ENCODE measurements at places on chromosomes 7 and 10. TPM values are rescaled to one million over a fixed set of nuclear protein-coding genes. Genes with fewer than 3 reads are reported as not detected.
A peak's percentile ranks its signal among the peaks of the same experiment; 100 is the strongest.

DNA sequence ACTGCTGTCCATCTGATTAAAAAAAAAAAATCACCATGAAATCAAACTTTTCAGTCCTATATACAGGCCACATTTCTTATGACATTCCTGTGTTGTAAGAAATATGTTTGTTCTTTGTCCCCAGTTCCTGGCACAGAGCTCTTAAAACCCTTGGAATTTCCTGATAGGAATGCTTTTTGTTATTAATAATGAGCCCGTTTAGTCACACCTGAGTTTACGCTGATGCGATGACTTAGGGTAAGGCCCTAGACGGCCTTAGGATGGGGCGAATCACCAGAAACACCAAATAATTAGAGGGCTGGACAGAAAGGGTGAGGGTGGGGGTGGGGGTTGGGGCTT, 17.5 kb downstream of the TSPAN15 start:
- H3K27me3 ChIP-seq, result no peaks in the 10 kb centered on the region
- H3K27ac ChIP-seq, result no peak overlapping the region
- DNase-seq, result no peak
- H3K36me3 ChIP-seq, result no peaks in the 10 kb centered on the region

- no peak overlapping the region for H3K27ac ChIP-seq
- no peaks in the 10 kb centered on the region for H3K27me3 ChIP-seq
- DNase-seq, result no peak
- H3K4me3 ChIP-seq, result no peak overlapping the region
These were observed 653.8 kb downstream of the LRMDA start for GRCh38 chr10:76085002-76085816.

The ZPBP gene
- total RNA-seq, result not detected

- no peaks in the 10 kb centered on the region for H3K27me3 ChIP-seq
- no peak overlapping the region for H3K4me3 ChIP-seq
- no peaks in the 10 kb centered on the region for H3K4me1 ChIP-seq
- no peak for DNase-seq
These were observed 126.1 kb downstream of the ADARB2 start for GRCh38 chr10:1610986-1611770.

DNA sequence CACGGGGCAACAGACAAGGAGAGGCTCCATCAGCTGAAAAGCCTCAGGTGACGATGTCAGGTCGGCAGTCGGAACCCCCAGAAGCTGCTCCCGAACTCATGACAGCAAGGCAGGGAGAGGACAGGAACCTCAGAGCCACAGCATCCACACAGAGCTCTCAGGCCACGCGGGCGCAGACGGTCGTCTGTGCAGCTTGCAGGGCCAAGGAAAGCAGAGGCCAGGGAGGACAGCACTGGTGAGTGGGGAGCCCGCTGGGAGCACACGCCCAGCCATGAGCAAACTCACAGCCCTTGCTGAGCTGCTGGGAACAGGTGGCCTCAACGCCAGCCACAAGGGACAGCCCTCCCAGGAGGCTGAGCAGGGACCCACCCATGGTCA, 138.9 kb downstream of the MAD1L1 start:
- H3K27me3 ChIP-seq, result no peaks in the 10 kb centered on the region
- no peaks in the 10 kb centered on the region for H3K4me1 ChIP-seq
- H3K4me3 ChIP-seq, result no peak overlapping the region

DNA sequence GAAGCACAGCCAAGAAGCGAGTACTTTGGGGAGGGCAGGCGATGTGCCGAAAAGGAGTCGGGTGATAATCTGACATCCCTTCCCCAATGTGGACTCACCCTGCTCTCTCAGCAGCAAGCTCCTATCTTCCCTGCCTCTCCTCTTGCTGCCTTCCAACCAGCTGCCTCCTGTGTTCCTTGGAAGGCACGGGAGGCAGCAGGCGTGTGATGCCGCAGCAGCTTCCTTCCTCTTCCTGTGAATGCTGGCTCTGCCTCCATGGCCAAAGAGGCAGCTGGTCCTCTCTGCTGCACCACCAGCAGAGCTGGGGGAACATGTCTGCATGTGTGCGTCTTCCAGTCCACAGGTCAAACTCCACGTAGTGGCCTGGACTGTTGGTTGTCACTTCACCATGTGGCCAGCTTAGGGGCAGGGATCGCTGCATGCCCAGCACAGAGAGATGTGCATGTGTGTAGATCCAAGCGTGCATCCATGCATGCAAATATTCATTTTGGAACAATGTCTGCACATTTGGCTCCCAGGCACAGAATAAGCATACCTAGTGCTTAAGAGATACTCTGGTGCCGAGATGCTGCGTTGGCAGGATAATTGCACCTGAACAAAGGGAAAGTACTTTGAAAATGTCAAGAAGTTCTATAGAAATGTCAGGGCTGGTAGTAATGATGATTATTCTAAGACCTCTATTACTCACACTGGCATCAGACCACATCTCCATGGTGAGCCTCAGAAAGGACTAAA, 499.8 kb downstream of the PLXNA4 start:
- H3K27ac ChIP-seq, result no peak overlapping the region
- no peaks in the 10 kb centered on the region for H3K36me3 ChIP-seq
- peak; percentile 12 for DNase-seq
- no peaks in the 10 kb centered on the region for H3K27me3 ChIP-seq
- H3K4me3 ChIP-seq, result no peak overlapping the region

The ELAPOR2 gene
- 1.1 TPM for total RNA-seq

The TDRD1 gene
- total RNA-seq, result 0.53 TPM

DNA sequence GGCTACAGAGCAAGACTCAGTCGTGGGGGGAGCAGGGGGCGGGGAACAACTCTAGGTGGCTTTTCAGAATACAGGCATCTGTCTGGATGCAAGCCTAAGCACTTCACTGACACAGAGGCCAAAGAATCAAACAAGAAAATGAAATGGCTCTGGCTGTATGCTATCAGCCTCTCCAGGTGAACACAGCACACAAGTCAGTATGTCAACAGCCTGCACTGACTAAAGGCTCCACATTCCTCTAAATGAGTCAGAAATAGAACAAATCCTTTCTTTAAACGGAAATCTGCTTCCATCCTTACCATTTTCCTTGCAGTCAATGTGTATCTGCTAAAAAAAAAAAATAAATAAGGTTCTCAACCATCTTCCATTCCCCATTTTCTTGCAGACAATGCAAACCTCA, 88.3 kb downstream of the ARMH3 start:
- DNase-seq, result no peak
- no peak overlapping the region for H3K4me3 ChIP-seq
- H3K4me1 ChIP-seq, result no peaks in the 10 kb centered on the region
- peaks cover 26% of the 10 kb centered on the region for H3K36me3 ChIP-seq
- H3K27ac ChIP-seq, result no peak overlapping the region

DNA sequence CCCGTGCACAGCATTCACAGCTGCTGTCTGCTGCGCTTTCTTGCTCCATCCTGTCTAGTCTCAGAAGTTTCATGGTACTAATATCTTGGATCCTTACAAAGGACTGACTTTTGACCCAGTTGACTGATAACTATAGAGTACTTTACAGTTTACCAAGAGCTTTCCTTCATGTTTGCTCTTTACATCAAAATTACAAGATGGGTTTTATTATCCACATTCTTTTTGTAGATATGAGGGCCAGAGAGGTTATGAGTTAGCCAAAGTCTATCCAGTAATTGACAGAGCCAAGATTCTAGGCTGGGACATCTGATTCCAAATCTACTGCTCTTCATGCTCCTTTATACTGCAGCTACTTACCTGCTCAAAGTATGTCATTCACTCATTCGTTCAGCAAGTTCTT, 218.2 kb downstream of the AUTS2 start:
- no peaks in the 10 kb centered on the region for H3K36me3 ChIP-seq
- DNase-seq, result no peak
- H3K27ac ChIP-seq, result no peak overlapping the region

The SORBS1 gene
- 416 TPM for total RNA-seq

GRCh38 chr7:64639267-64640001, 26.5 kb upstream of the ZNF107 start:
- H3K36me3 ChIP-seq, result no peaks in the 10 kb centered on the region
- H3K27me3 ChIP-seq, result no peaks in the 10 kb centered on the region
- no peak for DNase-seq
- no peak overlapping the region for H3K4me3 ChIP-seq
- no peak overlapping the region for H3K27ac ChIP-seq

The PKD2L1 gene
- total RNA-seq, result not detected

- H3K36me3 ChIP-seq, result no peaks in the 10 kb centered on the region
- peaks cover 3% of the 10 kb centered on the region for H3K4me1 ChIP-seq
- no peak overlapping the region for H3K4me3 ChIP-seq
- no peaks in the 10 kb centered on the region for H3K27me3 ChIP-seq
- DNase-seq, result no peak
These were observed 207.6 kb downstream of the PHTF2 start for GRCh38 chr7:78006063-78006755.

The ATOH7 gene
- total RNA-seq, result not detected

The TCERG1L gene
- not detected for total RNA-seq

The PNLIPRP1 gene
- total RNA-seq, result not detected

The SORCS1 gene
- not detected for total RNA-seq

- H3K4me1 ChIP-seq, result no peaks in the 10 kb centered on the region
- no peak for DNase-seq
- no peak overlapping the region for H3K4me3 ChIP-seq
- H3K27ac ChIP-seq, result no peak overlapping the region
- no peaks in the 10 kb centered on the region for H3K27me3 ChIP-seq
- peaks cover 70% of the 10 kb centered on the region for H3K36me3 ChIP-seq
These were observed 53.5 kb downstream of the SND1 start for GRCh38 chr7:127705461-127705959.

DNA sequence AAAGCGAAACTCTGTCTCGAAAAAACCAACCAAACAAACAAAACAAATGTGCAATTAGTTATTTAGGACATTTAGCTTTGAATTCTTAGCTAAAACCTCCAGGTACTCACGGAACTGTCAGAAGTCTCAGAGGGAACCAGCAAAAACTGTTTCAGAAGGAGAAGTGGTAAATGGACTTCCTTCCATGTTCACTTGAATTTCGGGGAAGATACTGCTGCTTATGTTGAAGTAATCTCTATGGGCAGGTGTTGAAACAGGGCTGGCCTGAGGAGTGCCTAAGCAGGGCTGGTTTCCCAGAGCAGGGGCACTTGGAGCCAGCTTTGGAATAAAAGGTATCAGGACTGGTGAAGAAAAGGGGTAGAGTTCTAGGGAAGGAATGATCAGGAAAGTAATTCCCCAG, 2.4 kb upstream of the EXOC6 start:
- no peak overlapping the region for H3K27ac ChIP-seq
- no peak for DNase-seq
- no peaks in the 10 kb centered on the region for H3K27me3 ChIP-seq
- no peaks in the 10 kb centered on the region for H3K4me1 ChIP-seq
- no peaks in the 10 kb centered on the region for H3K36me3 ChIP-seq

The TSPAN14 gene
- total RNA-seq, result 161 TPM

DNA sequence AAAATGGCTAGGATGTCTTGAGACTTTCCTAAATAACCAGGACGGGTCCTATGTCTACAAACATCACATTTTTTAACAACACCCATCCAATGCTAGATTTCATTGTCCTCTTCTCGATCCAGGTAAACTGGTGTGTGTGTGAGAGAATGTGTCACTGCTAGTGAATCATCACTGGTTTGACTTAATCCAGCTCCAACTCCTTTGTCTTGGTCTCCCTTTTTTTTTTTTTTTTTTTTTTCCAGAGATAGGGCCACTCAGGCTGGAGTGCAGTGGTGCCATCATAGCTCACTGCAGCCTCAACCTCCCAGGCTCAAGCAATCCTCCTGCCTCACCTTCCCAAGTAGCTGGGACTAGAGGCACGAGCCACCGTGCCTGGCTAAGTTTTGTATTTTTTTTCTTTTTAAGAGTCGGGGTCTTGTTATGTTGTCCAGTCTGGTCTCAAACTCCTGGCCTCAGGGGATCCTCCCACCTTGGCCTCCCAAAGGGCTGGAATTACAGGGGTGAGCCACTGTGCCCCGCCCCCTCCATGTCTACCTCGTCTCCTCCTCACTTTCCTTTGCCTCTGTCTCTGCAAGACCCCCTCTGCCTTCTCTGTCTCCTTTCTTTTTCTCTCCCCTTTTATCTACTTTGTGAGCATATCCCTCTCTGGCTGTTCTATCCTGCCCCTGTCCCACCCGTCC, 2.2 kb upstream of the UFSP1 start:
- H3K27me3 ChIP-seq, result peaks cover 14% of the 10 kb centered on the region
- peaks cover 16% of the 10 kb centered on the region for H3K36me3 ChIP-seq

DNA sequence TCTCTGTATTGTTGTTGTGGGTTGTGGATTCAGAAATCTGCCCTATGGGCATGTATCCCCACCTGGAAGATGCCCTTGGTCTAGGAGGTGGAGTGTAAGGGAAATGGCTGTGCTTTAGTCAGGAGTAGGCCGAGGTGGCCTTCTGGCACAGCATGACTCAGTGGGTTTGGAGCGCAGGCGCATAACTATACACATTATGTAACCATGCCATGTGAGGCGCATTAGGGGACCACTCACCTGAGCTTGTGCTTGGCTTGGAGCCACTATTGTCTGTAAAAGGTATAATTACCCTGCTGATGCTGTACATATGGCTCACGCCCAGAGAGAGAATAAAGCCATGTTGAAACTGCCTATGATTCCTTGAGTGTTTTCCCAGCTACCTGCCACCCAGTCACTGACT, 20.6 kb upstream of the ADAMTS14 start:
- no peak overlapping the region for H3K27ac ChIP-seq
- no peaks in the 10 kb centered on the region for H3K4me1 ChIP-seq
- no peak overlapping the region for H3K4me3 ChIP-seq
- H3K36me3 ChIP-seq, result no peaks in the 10 kb centered on the region
- no peaks in the 10 kb centered on the region for H3K27me3 ChIP-seq
- no peak for DNase-seq

GRCh38 chr10:122646511-122647382, 52.9 kb downstream of the C10orf120 start:
- no peak overlapping the region for H3K27ac ChIP-seq
- H3K4me3 ChIP-seq, result no peak overlapping the region
- no peaks in the 10 kb centered on the region for H3K27me3 ChIP-seq
- no peak for DNase-seq
- no peaks in the 10 kb centered on the region for H3K36me3 ChIP-seq

DNA sequence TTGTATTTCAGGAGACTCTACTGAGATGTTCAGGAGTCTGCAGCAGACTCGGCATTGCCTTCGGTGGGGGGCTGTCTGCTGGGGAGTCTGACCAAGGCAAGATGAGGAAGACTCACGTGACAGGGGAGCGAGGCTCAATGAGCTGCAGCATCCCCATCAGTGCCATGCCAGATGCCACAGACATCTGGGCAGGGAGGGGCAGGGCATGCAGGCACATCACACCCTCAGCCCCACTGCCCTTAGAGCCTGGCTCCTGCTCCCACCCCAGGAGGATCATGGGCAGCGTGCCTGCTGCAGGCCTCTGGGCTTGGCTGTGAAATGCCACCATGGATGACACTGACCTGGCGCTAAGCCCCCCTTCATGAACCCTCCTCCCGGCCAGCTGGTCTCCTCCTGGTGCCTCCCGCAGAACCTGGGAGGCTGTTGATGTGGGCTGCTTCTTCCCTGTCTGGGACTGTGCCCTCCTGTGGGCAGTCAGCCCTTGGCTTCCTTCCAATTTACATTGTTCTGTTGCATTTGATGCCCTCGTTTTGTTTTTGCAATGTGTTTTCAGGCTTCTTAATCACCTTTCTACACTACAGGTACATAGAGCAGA, 235.0 kb downstream of the PAXIP1 start:
- DNase-seq, result no peak
- no peak overlapping the region for H3K4me3 ChIP-seq
- no peaks in the 10 kb centered on the region for H3K36me3 ChIP-seq
- H3K27ac ChIP-seq, result no peak overlapping the region
- H3K27me3 ChIP-seq, result no peaks in the 10 kb centered on the region

The CISD1 gene
- total RNA-seq, result 18.0 TPM

GRCh38 chr10:60281792-60282353, 107.8 kb downstream of the ANK3 start:
- H3K27me3 ChIP-seq, result no peaks in the 10 kb centered on the region
- no peak for DNase-seq
- no peaks in the 10 kb centered on the region for H3K36me3 ChIP-seq

- DNase-seq, result no peak
- no peaks in the 10 kb centered on the region for H3K36me3 ChIP-seq
- no peak overlapping the region for H3K4me3 ChIP-seq
- peaks cover 20% of the 10 kb centered on the region for H3K4me1 ChIP-seq
- no peaks in the 10 kb centered on the region for H3K27me3 ChIP-seq
- no peak overlapping the region for H3K27ac ChIP-seq
These were observed 22.4 kb downstream of the UBTD1 start for GRCh38 chr10:97520978-97521761.
